ENCODE measurements at places on chromosomes 12 and 14. TPM values are rescaled to one million over a fixed set of nuclear protein-coding genes. Genes with fewer than 3 reads are reported as not detected.

The CAPZA3 gene
- total RNA-seq, result not detected

The OR6J1 gene
- not detected for total RNA-seq

The CLEC4A gene
- total RNA-seq, result 0.33 TPM

The BMP4 gene
- total RNA-seq, result 0.75 TPM

The CLEC12A gene
- not detected for total RNA-seq

The OR6C70 gene
- total RNA-seq, result not detected

The TAC3 gene
- total RNA-seq, result not detected

The KRT2 gene
- not detected for total RNA-seq

The IFI27 gene
- total RNA-seq, result 23.8 TPM

The PPP1R36 gene
- total RNA-seq, result 0.25 TPM

The GPRC5D gene
- not detected for total RNA-seq

The KCNMB4 gene
- 1.00 TPM for total RNA-seq

The MDGA2 gene
- not detected for total RNA-seq

The HNF1A gene
- not detected for total RNA-seq

The ZNF26 gene
- 15.9 TPM for total RNA-seq

The OVCH1 gene
- total RNA-seq, result under 0.01 TPM

The SIX4 gene
- total RNA-seq, result 17.4 TPM

The KIF5A gene
- total RNA-seq, result 0.50 TPM

All from uterine smooth muscle cell (primary cell).